ENCODE measurements at places on chromosomes 1 and 21. TPM values are rescaled to one million over a fixed set of nuclear protein-coding genes. Genes with fewer than 3 reads are reported as not detected.

DNA sequence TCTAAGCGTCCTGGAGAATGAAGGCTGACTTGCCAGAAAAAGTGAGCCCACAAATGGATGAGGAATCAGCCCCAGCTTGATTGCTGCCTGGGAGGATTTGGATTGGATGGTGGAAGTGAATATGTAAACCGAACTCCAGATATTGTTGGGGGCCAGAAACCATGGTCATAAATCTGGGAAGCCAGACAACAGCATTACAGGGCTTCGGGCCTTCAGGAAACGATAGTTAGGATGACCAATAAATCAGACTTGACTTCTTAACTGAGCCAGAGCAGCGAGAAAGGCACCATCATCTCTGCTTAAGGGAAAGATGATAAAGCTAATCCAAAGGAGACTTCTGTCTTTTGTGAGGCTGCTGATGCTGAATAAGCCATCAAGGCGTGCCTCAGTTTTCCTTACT, 26.6 kb downstream of the FAM78B start:
- DNase-seq, result no peak
- no peak overlapping the region for H3K27ac ChIP-seq
- H3K4me1 ChIP-seq, result no peaks in the 10 kb centered on the region

GRCh38 chr1:3777647-3778589, 5.4 kb downstream of the SMIM1 start:
- H3K27ac ChIP-seq, result no peak overlapping the region
- H3K4me3 ChIP-seq, result no peak overlapping the region
- H3K4me1 ChIP-seq, result peaks cover 21% of the 10 kb centered on the region

PPFIA4 gene
- 0.18 TPM for total RNA-seq

DNA sequence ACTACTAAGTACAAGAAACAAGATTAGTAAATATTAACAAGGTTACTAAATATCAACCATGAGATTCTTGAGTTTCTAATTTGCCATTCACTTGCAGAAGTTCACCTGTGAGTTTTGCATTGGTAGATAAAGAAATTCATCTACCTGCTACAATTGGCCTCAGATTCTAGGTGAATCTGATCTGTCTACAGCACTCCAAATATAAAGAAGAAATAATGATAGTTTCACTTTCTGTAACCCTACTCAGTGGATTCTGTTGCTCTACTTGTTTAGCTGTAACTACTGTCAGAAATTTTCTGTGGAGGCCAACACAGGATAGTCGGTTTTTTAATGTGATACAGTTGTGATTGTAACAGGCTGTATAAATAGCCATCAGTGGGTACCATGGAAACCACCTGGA, 118.6 kb downstream of the NR5A2 start:
- H3K36me3 ChIP-seq, result no peaks in the 10 kb centered on the region
- H3K27ac ChIP-seq, result no peak overlapping the region
- no peaks in the 10 kb centered on the region for H3K27me3 ChIP-seq
- no peaks in the 10 kb centered on the region for H3K4me1 ChIP-seq

DNA sequence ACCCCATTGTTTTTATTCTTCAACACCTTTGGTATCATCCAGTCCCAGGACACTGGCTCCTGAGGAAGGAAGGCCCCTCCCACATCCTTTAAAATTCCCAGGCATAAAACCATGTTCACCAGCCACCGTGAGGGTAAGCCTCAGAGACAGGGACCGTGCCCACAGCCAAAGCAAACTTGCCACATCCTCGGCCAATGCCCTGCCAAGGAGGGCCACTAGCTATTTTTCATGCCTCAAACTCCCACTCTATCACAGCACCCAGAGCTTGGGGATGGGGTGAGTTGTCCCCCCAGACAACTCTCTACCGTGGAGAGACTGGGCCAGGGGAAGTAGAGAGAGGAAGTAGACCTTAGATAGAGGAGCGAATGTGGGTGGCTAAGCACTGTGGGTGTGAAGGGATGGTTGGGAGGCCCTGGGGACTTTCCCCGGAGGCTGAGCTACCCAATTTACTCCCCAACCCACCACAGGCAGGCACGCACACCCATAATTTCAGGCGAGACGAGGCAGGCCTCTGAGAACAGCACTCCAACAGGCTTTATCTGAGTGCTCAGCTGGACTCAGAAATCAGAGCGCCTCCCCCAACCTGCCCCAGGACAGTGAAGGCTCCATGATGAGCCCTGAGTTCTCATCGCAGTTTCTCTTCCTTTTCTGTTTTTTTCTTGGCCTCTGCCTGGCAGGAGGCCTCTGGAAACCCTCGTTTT, 15.9 kb upstream of the BTG2 start:
- peak; percentile 84 for DNase-seq
- peak overlapping the region; percentile 98 for H3K27ac ChIP-seq
- H3K36me3 ChIP-seq, result no peaks in the 10 kb centered on the region
- H3K27me3 ChIP-seq, result no peaks in the 10 kb centered on the region

DNA sequence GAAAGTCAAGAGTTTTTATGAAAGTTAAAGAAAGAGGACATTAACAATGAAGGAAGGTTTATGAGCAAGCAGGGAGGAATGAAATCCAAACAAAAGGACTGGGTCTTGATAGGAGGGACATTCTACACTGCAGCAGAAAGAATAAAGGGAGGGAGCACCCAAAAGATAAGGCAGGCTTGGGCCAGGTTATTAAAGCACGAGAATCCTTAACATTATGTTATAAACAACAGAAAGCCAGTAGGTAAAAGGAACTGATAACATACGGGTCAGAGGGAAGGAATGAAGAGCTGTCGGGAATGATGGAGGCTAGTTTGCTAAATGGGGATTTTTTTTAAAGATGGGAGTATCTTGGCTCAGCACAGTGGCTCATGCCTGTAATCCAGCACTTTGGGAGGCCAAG, 19.4 kb downstream of the LPGAT1 start:
- H3K36me3 ChIP-seq, result peaks cover 11% of the 10 kb centered on the region
- no peak overlapping the region for H3K4me3 ChIP-seq
- H3K27ac ChIP-seq, result no peak overlapping the region
